ENCODE measurements at places on chromosomes 1 and 21. TPM values are rescaled to one million over a fixed set of nuclear protein-coding genes. Genes with fewer than 3 reads are reported as not detected.
A peak's percentile ranks its signal among the peaks of the same experiment; 100 is the strongest.

- no peak for DNase-seq
Observed at GRCh38 chr1:99751877-99752504, 14.4 kb downstream of the FRRS1 start.

- no peak for DNase-seq
Observed at GRCh38 chr1:111743679-111744101, 4.5 kb upstream of the INKA2 start.

DNA sequence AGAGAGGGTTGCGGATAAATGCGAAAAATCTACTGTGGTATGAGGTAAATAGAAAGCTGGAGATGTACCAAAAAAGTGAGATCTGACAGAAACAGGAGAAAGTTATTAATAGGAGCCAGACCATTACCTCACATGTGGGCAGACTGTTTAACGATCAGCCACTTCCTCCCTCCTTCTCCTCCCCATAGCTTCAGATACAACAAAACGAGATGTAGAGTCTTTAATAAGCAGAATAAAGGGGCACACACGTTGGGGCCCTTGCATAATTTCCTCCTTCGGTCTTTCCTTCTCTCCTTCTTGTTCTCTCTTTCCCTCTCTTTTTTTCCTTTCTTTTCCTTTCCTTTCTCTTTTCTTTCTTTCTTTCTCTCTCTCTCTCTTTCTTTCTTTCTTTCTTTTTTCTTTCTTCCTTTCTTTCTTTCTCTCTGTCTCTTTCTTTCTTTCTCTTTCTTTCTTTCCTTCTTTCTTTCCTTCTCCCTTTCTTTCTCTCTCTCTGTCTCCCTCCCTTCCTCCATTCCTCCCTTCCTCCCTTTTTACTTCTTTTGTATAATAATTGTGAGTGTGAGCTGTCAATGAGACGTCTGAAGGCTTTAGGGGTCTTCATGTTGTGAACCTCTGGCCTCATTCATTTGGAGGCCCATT lies 242.1 kb downstream of the GRIK1 start:
- DNase-seq, result no peak

DNA sequence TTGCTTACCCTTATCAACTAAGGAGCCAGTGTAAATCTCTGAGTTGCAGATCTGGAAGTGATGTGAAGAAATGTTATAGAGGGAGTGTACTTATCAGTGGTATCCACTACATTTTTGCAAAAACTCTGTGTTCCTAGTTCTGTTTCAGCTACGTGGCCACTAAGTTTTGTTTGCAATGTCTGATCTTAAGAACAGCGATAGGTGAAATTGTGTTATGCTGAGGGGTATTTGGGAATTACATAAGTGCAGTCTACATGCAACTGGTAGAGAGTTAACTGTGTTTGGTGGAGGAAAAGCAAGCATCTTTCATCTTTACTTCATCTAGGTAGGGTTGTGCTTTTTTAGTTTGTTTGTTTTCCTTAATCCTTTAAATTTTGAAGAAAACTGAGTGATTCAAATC lies 198.8 kb upstream of the SGIP1 start:
- no peak for DNase-seq

Gene SMIM12
- total RNA-seq, result 35.9 TPM

Gene RNU1-4
- total RNA-seq, result 9,391 TPM

DNA sequence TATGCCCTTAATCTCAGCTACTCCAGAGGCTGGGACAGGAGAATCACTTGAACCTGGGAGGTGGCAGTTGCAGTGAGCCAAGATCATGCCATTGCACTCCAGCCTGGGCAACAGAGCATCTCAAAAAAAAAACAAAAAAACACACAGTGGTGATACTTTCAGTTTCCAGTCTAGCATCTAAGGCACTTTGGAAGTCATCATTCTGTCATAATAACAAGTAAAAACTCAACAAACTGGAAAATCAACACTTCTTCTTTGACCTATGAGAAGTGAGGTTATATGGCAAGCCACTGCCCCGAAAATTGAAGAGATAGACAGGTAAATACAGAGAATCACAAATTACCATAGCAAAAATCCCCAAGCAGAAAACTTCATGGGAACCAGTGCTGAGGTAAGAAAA lies 51.9 kb downstream of the IL12RB2 start:
- no peak for DNase-seq

DNA sequence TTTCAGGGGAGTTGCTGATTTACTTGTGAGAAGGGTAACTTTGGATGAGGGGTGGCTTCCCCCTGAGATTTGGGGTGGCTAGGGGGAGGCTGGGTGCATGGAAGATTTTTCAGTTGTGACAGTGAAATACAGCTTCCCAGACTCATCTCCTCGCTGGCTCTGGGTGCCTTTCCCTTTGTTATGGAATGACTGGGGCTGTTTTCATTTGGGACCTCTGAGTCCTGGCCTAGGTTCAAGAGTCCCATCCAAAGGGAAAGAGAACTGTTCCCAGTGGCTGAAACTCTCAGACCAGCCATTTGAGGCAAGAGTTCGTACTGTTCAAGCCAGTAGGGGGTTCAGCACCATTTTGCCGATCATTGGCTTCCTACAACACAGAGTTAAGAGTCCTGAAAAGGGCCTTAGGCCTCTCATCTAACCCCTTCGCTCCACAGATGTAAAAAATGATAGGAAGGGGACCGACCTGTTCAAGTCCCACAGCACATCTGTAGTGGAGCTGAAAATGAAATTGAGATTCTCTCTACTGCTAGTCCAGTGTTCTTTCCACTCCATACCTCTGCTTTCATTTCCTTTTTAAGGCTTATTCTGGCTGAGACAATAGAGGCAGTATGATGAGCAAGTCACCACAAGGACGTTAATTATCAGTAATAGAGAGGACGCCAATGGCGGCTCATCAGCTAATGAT lies 958 bp downstream of the DDR2 start:
- DNase-seq, result no peak

Gene LIN28A
- total RNA-seq, result not detected

DNA sequence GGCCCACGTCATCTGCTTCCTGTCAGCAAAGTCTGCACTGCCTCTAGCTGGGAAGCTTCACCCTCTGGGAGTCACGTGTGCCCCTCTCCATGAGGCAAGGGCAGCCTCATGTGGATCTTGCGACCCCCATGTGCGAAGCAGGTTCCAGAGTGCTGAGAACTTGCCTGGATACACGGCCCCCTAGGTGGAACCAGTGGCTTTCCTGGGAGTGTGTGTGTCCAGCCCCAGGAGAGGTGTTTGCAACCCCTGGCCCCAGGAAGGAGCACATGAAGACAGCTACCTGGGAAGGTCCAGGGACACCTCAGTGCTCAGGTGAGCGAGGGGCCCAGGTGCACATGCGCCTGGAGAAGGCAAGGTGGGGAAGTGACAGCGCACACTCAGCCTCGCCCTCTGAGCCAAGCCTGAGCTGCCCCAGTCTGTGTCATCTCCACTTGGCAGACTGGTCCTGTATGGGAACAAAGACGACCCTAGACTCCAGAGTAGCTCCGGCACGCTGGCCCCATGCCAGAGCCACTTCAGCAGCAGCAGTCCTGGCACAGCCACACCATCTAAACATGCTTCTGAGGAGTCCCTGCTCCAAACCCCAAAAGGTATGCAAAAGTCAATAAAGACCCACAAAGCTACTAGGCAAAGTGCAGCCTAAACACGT lies 8.9 kb downstream of the LSS start:
- peak; percentile 73 for DNase-seq

Gene COL11A1
- total RNA-seq, result not detected

DNA sequence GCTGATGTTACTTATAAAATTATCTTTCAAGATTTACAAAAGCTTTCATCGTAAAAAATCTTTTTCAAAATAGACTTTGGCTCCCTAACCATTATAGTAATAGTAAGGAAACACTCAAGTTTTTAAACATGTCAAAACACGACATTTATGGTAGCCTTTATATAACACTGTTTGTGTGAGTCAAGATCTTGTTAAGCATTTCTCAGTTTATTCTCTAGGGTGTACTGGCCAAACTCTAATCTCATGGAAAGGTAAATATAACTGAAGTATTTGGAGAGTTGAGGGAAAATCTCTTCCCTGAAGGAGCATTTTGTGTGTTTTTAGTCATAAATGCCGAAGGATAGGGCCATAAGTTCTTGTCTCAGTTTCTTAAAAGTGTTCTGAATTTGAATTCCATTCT lies 790.9 kb upstream of the NCAM2 start:
- DNase-seq, result no peak

Gene OR2L5
- total RNA-seq, result not detected

GRCh38 chr1:200154069-200154767 lies 126.7 kb downstream of the NR5A2 start:
- no peak for DNase-seq

DNA sequence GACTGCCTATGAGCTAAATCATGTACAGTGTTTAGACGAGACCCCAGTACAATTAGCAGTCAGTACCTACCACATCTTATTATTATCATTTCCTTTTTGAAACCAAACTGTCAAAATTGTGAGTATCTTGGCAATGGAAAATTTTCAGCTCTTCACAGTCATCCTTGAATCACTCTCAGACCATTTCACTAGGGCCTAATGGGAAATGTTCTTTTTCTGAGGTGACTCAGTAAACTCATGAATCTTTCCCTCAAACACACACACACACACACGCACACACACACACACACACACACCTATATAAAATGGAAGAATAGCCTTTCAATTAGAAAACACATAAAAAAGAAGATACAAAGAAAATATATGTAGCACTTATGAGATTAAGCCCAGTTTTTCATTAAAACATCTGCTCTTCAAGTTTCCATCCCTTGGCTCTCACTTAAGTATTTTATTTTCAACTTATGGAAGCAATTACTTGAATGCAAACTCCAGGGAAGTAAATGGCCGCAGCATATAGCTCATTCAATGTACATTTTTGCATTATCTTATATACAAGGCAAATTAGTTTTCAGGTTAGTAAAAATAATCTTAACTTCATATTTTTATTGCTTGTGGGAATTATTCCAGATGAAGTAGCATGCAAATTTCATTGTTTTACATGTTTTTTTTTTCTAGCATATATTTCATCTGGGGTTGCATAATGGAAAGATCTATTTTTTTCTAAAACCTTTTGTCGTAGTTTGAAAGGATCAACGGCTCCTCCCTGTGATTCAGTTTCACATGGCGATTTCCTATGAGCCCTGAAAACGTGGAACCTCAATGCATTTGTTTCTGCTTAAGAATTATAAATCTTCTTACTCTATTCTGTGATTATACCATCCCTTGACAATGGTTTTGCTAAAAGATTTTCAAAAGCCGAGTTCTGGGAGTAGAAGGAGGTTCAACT lies 46.3 kb upstream of the TMPRSS15 start:
- DNase-seq, result no peak

- DNase-seq, result no peak
Observed at GRCh38 chr1:77018311-77018710, 151.0 kb downstream of the ST6GALNAC5 start.
